ENCODE measurements at places on chromosomes 3 and 15.
A peak's percentile ranks its signal among the peaks of the same experiment; 100 is the strongest.

DNA sequence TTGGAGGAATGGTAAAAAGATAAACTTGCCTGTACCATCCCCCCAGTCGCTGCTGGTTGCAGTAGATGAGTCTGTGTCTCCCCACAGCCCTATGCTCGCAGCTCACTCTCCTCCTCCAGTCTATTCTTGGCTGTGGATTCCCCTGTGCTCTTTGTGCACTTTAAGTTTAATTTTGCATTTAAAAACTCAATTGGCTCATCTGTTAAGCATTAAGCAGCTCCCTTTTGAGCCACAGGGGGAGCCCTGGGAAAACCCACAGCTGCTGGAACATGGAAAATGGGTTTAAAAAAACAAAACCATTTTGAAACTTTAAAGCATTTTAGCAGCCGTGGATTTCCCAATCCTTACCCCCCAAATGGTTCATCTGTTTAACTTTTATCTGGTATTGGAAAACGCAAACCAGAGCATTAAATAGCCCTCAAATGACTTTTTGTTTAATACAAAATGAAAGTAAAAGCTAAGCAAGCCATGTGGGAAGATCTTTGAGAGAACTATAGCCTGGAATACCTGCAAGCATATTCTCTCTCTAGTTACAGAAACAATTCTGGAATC is 536.9 kb downstream of the ZIC1 start:
- DNase-seq, result no peak

- no peak for DNase-seq
Measured at GRCh38 chr3:107574650-107575049, 51.9 kb downstream of the BBX start.

DNA sequence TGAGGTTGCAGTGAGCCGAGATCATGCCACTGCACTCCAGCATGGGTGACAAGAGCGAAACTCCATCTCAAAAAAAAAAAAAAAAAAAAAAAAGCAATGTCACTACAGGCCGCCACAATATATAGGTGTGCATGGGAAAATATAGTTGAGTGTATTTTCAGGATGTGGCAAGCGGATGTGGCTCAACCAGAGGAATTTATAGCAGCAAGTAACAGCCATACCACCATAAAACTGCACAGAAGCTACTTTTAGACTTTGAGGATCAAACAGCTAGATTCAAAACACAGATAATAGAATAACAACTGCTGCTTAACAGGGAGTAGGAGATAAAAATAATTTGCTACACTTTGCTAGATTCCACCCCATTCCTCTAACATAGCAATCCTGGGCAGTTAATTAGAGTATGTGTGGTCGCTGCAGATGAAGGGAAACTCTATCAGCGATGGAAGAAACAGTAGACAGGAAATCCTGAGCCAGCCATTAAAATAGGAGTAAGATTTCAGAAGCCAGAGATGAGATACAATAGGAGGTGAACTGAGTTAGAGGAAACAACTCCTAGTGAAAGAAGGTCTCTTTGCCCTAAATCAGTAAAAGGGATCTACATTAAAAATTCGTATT is 318.7 kb upstream of the STT3B start:
- no peak for DNase-seq

- no peak for DNase-seq
Measured at GRCh38 chr3:27978440-27978839, 256.3 kb upstream of the EOMES start.

DNA sequence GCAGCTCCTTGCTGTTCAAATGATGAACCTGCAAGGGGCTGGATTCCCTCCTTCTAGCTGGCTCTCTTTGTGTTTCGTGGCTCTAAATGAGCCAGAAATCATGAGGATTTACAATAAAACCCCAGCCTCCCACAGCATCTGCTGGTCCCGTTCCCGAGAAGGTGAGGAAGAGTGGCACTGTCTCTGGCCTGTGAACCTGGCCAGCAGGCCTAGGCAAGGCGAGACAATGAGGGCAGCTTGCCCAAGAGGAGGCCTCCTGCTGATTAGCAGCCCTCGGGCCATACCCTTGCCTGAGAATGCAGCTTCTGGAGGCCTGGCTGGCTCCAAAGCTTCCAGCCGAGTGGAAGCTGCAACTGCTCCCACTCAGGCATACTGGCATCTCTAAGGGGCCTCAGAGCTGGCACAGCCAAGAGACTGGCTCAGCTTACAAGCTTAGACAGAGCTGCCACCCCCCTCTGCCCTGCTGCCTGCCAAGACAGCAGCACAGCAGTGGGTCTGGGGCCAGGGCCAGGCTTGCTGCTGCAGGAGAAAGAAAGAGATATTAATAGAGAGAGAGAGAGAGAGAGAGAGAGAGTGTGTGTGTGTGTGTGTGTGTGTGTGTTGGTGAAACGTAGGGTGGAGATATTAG is 76.5 kb downstream of the HMG20A start:
- DNase-seq, result peak; percentile 75

DNA sequence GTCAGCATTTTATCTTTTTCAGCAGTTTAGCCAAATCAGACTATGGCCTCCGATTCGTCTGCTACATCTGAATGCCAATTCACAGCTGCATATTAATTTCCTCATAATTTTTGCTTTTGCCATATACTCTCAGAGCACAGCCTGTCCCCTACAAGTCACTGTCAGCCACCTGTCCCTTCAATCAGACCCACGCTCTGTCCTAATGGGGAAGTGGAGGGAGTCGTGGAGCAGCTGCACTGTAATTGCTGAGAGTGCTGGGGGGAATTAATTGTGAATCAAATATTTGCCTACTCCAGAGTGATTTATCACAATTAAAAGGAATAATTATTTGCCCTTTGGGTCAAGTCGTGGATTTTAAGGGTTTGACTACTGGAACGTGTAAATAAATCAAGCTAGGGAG is 75.5 kb downstream of the EBLN2 start:
- DNase-seq, result no peak

- DNase-seq, result no peak
Measured at GRCh38 chr3:114554731-114555130, 260.9 kb downstream of the TIGIT start.

- no peak for DNase-seq
Measured at GRCh38 chr3:16349986-16350596, 85.1 kb downstream of the OXNAD1 start.

GRCh38 chr3:21795921-21796320 is 44.9 kb upstream of the ZNF385D start:
- no peak for DNase-seq

DNA sequence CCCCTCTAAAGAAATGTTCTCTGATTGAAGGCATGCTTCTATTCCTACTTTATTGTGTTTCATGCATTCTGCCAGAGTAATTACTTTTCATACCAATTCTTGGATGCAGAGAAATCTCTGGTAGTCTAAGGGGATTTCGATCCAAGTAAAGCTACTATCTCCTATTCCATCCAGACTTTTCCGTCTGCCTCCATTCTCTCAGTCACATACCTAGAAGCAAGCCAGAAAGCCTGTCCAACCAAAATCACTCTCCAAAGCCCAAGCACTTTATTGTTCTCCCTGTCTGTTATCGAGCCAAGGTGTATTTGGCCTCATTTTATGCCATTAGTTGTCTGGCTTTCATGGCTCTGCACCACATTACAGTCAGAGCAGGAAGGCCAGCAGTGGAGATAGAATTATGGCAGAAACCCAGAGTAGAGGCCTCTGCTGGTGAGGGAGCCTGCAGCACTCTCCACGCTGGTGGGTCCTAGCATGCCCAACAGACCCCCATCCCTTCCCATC is 95.9 kb downstream of the SLC49A4 start:
- no peak for DNase-seq

- DNase-seq, result no peak
Measured at GRCh38 chr3:184715943-184716621, 4.2 kb upstream of the MAGEF1 start.

DNA sequence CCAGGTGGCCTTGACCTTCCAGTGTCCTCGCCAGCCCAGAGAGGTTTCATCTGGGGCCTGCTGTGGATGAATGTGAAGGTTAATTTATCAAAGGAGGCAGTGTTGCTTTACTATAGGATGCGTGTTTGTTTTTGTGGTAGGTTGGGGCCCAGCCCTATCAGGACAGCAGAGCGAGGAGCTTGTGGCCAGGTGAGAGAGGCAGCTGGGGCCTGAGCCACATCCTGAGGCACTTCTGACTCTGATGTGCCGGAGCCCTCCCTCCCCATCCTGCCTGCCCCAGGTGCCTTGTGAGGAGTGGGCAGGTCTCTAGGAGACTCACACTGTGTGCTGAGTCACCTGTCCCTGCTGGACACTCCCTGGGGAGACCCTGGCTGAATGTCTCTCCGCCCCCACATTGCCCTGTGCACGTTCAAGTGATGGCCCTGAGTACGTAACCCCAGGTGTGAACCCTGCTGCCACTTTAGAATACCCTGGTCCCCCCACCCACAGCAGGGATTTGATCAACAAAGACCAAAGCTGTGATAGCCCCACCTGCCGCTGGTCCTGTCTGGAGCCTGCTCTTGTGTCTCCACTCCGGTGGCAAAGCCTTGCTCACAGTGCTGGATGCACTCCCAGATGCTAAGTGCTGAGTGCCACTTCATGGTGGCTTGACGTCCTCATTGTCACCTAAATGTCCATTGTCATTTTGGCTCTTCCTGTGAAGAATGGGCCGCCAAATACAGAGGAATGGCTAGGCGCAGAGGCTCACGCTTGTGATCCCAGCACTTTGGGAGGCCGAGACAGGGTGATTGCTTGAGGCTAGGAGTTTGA is 16.0 kb downstream of the FBLN2 start:
- no peak for DNase-seq

DNA sequence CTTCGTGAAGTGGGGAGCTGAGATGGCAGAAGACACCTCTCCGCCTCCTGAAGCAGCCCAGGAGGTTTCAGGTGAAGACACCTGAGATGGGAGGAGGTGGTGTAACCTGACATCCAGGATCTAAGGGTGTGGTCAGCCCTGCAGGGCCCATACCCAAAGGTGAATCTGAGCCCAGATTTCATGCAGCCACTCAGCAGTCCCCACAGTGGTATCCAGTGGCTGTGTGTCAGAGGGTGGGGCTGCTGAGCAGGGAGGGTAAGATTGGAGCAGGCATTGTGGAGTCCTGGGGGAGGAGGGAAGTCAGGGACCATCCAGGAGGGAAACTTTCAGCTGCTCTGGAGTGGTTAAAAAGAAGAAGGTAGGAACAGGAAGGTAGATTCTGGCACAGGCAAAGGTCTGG is 46.0 kb upstream of the SMAD6 start:
- no peak for DNase-seq

DNA sequence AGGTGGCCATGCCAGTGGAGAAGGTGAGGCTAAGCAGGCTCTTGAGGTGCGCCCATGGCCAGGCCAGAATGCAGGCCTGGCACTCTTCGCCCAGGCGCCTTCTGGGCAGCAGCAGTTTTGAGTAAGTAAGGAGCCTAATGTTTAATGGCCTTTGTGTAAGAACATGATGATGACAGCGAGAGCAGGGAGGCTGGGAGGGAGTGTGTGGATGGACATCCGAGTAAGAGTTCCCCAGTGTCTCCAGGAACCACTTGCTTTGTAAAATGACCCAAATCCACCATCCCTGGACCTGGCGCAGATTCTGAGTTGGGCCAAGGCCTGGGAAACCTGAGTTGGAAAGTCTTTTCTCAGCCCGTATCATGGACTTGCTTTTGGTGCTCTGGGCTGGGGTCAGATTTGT is 24.1 kb downstream of the KLF13 start:
- DNase-seq, result no peak

GRCh38 chr15:85661859-85662258 is 132.9 kb downstream of the KLHL25 start:
- no peak for DNase-seq

DNA sequence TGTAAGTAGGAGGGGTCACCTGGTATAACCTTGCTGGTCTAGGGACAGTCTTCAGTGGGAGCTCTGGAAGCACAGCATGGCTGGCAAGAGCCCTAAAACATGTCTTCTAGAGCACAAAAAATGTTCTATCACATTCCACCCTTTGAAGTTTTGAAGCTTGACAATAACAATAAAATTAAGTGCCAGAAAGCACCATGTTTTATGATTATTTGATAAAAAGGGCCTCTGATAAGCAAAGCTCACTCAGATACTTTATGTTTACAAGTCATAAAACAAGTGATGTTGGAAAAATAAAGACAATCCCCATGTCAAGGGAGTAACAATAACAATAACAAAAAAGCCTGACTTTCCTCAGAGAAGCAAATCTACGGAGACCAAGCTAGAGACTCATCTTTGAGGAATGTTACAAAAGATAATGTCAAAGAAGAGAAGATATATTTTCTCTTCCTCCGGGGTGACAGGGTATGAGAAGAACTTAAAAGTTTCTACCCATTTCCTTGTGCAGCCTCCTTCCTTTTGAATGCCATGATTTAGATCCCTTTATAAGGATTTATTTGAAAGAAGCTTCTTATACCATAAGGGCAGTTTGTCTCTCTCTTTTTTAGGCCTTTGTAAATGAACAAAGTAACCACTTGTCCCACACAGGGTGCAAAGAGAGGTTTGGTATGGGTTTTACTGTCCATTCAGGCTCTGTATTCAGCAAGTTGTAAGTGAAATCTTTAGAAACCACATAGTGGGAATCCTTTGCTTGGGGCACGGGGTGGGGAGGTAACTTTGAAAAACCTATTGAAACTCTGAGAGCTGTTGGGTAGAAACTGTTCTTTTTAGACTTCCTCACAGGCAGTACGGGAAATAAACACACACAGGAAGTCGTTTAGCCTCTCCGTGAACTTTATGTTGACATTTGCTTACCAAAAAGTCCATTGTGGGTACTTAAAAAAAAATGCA is 109.6 kb upstream of the RBMS3 start:
- no peak for DNase-seq

GRCh38 chr3:181932039-181932438 is 220.3 kb downstream of the SOX2 start:
- DNase-seq, result no peak

DNA sequence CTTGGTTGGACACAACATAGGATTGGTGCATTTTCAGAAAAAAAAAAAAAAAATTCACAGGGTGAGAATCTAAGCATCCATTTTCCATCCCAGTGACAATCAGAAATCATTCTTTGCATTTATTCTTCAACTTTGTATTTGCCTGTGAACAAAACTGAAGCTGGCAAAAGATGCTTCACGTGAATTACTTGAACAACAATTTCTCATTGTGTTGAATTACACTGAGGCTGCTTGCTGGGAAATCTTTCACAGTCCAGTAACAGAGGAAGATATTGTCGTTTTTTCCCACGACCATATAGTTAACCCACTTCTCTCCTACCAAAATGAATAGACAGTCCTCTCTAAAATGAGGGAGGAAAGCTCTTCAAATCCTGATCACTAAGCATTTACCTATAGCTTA is 4.3 kb upstream of the SLCO3A1 start:
- no peak for DNase-seq

DNA sequence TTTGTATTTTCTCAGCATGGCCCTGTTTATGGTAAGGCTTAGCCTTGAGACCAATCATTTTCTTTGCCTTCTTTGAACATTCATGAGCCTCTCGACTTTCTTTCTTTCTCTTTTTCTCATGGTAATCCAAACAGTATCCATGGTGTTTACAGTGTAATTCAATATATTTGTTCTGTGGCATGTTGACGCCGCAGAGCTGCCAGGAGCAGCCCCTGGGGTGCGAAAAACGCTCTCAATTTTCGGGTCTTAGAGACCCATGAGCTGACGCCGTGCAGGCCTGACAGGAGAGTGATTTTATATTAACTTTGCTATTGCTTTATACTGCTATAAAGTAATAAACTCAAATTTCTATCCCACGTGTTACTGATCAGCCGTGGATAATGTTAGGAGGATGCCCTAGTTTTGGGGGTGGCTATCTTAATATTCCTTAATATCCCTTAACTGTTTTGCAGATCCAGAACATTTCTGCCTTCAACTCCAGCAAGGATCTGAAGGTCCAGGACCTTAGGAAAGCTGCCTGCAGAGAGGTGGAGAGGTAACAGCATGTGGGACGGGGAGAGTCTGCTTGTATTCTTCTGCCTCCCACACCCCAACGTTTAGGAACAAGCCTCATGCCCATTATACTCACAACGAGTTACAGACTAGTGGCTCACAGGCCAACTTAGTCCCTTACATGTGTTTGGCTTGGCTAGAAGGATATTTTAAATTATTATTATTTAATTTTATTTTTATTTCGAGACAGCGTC is 29.3 kb upstream of the MYO1E start:
- DNase-seq, result peak; percentile 73
